ENCODE measurements at places on chromosomes 1 and 21.

DNA sequence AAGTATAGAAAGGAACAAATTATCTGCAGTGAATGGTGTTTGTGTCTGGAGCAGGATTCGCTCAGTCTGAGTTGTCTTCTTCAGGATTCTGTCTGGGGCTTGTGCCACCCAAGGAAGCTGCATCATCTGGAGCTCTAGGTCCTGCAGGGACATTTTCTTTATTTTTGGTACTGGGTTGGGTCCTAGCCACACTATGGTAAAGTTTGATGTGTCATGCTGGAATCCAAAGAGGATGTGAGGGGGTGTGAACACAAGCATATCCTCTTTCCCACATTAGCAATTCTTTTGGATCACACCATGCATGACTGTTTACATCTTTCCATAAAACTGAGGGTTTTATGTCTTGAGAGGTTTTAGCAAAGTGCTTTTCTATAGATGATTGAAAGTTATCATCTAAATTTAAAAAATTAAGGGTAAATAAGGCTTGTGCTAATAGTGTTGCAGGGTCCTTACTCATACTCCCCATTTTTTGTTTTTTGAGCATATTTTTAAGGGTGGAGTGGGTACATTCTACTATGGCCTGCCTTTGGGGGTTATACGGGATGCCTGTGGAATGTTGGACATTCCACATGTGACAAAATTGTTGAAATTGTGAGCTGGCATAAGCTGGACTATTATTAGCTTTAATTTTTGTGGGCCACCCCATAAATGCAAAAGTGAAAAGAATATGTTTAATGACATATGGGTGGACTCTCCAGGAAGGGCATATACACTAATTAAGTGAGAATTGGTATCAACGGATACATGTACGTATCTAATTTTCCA is 152.0 kb upstream of the HMCN1 start:
- no peak for DNase-seq

GRCh38 chr1:3454811-3455618 is 550 bp downstream of the ARHGEF16 start:
- peak; percentile 74 for DNase-seq

DNA sequence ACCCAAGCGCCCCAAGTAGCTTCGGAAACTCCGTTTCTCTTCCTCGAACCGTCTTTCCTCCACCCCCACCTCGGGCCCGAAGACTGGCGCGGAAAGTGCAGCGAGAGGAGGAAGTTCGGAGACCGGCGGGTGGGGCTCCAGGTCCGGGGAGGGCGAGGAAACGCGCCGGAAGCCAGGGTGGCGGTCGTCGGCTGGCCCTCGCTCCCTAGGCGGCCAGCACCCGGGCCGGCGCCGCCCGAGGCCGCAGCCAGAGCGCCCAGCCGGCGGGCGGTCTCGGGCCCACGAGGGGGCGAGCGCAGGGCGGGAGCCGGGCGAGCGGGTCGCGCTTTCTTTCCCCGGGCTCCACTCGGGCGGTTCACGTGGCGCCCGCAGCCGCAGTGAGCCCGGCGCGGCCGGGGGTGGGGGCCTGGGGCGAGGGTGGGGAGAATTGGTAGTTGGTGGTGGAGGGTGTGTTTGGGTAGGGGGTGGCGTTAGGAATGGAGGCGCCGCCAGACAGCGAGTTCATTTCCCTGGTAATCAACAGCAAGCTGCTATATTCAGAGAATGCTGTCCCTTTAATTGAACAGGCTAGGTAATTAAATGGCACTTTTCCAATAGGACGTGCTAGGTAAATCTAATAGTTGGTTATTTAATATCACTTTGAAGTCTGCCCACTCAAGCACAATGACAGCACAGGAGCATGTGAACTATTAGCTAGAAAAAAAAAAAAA is 6.7 kb downstream of the LMO4 start:
- peak; percentile 84 for DNase-seq

GRCh38 chr1:230284891-230285290 is 141.2 kb downstream of the PGBD5 start:
- no peak for DNase-seq

- no peak for DNase-seq
These were observed 31.2 kb upstream of the TACSTD2 start for GRCh38 chr1:58608297-58608696.

DNA sequence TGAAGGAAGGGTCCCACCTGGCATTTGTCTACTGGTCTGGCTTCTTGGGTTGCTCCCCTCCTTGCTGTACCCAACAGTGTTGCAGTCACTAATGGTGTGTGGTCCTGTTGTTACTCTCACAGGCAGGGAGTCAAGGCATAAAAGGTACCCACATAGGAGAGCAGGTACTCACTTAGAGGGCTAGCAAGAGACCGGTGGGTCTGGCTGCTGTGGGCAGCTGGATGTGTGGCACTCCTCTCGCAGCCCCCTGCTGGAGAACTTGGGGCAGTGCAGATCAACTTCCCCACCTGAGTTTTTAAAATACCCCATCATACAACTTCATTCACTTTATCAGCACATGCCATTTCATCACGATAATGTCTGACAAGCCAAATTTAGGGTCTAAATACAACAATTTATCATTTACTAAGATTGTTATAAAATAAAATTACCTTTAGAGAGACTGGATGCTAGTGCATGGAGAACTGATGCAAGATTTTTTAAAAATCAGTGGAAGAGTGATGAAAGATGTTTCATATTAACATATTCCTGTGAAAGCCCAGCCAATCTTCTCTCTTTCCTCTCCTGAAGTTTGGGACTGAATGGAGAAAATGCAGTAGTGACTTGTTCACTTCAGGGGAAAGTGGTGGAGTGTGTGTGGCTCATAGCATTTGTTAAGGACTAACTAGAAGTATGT is 42.8 kb downstream of the ACP6 start:
- peak; percentile 42 for DNase-seq

DNA sequence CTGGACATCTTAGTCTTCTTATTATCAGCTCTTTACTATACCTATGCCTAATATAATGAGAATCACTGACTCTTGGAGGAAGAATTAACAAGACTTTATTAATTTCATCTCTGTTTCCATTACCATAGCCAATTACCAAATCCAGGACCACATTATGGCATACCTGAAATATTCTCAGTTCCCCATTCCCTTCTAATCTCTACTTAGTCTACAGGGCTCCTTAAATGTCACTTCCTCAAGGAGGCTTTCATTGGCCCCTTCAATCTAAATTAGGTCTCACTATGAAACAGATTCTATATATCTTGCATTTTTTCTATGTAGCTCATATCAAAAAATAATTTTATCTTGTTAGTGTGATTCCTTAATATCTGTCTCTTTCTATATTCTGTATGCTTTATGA is 371.2 kb downstream of the PTBP2 start:
- no peak for DNase-seq

- no peak for DNase-seq
These were observed 127.5 kb upstream of the SOD1 start for GRCh38 chr21:31531967-31532366.

GRCh38 chr1:82700476-82700875 is 899.7 kb downstream of the ADGRL2 start:
- no peak for DNase-seq

DNA sequence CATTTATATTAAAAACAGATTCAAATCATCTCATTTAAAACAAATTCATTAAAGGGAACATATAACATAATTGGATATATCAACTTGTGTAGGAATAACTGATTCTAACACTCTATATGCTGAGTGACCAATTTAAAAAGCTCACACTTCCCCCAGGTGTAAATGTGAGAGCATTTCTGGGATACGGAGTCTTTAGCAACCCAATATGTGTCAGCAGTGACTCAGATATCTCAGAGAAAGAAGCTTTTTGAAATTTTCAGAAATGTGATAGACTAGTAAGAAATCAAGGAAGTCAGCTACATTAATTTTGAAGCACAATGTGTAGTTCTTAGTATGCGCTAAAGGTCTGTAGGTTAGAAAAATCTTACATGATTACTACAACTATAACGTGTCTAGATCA is 87.9 kb upstream of the SERTAD4 start:
- no peak for DNase-seq

DNA sequence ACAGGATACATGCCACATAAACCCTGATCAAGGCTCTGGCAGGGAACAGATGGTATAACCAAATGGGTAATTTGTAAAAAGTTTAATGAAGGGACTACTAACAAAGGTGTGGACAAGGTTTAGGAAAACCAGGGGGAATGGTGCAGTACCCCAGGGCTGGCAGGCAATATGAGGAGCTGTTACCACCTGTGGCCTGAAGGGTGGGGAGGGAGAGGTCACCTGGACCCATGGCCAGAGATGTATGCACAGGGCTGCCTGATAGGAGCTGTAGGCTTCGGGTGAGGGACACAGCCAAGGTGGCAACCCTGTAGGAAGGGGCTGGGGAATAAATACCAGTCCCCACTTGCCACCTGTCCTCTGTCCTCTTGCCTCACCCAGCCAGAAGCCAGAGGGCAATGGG is 51.4 kb upstream of the ID3 start:
- no peak for DNase-seq

DNA sequence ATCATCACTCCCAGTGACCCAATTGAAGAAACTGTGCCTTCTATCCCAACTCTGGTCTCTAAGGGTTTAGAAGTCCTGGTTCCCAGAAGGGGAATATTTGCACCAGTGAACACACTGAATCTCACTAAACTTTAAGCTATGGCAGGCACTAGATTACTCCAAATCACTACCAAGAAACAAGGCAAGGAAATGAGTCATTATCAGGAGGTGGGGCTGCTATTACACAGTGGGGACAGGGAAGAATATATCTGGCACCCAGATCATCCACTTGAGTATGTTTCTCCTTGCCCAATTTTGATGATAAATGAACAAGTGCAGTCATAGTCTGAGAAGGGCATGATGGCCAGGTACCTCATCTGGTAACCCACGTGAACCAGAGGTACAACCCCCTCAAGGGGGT is 7.0 kb downstream of the MRPL9 start:
- no peak for DNase-seq

GRCh38 chr1:222009105-222009730 is 267.3 kb upstream of the DUSP10 start:
- peak; percentile 33 for DNase-seq

DNA sequence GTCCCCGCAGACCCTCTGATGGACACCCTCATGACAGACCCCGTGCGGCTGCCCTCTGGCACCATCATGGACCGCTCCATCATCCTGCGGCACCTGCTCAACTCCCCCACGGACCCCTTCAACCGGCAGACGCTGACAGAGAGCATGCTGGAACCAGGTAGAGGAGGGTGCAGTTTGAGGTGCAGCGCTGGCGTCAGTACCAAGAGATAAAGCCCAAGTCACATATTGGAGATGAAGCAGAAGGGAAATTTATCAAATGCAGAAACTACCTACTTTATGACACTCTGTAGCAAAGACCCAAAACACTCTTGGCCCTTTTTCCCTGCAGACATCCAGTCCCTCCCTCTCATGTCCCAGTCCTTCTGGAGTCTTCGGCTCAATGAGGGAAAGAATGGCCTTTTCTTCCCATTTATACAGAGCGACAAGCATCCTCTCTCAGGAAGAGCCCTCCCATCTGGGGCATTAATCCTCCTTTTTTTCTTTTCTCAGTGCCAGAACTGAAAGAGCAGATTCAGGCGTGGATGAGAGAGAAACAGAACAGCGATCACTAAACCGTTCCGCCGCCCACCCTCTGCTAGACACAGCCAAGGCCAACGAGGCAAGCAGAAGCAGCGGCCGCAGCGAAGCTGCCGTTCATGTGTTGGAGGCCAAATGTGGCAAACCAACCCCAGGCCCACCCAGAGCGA is 30.8 kb upstream of the KIF1B start:
- no peak for DNase-seq

GRCh38 chr1:231553320-231553719 is 24.9 kb downstream of the TSNAX start:
- no peak for DNase-seq

DNA sequence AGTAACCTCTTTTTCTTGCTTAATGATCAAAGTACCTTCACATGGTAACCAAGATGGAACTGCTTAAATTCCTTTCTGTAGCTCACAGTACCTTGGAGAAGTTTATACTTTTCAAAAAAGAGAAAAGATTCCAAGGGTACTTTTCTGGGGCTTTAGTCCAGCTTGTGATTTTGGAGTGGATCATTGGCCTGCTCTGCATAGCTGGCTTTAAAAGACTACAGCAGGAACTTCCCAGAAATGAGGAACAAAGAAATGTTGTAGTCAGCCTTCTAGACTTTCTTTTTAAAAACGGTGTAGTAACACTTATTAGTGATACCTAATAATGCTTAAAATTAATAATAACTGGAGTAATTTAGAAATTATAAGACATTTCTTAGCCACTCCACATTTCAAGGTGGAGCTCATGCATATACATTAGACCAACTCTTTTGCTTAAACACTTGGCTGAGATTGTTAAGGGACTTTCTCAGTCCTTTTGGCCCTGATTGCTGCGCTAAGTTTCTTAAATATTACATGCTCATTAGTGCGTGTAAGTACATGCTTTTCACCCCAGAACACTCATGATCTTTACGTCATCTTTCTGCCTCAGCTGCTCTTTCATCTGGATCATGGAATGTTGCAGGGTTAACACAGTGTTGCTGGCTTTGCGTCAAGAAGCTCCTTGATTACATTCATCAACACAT is 57.3 kb downstream of the SDCCAG8 start:
- no peak for DNase-seq

DNA sequence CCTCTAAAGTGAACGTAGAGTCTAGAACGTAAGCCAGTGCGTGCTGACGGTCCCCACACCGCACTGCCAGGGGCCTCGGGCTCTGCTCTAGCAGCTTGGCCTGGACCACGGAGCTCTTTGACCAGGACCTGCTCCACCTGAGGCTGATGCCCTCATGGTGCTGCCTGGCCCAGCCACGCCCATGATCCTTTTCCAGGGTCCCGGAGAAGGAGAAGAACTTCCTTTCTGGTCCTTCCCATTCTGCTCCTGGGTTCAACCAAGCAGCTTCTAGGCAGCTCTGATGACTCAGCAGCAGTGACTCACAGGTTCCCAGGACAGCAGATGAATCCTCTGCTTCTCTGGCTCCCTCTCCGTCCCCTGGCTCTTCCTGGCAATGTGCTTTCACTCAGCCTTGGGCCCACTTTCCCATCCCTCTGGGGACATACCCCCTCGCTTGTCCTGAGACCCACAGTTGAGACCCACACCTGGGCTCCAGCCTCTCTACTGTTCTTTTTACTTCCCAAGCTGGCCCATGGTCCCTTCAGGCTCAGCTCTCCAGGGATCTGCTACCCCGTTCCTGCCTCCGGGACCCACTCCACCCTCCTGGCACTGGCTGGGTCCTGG is 246.3 kb upstream of the RAB4A start:
- peak; percentile 86 for DNase-seq

- peak; percentile 60 for DNase-seq
These were observed 51.2 kb upstream of the SYNC start for GRCh38 chr1:32753532-32754316.

DNA sequence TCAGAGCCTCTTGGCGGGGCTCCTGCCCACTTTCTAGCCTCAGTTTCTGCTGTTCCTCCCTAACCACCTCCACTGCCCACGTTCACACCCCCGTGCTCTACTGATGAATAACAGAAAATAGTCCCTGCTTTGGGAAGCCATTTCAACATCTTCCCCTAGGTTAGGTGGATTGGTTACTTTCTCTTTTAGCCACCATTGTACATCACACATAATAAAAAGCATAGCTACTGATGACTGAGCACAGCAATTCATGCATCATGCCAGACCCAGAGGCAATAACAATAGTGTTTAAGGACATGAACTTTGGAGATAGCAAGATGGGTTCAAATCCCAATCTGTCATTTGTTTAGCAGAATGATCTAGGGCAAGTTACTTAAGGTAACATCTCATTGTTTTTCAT is 74.6 kb downstream of the COLGALT2 start:
- no peak for DNase-seq

Measured in NB4 (cell line).